CD4-positive, alpha-beta T cell treated with Interleukin-12 subunit alpha and Interleukin-12 subunit beta, for 1 hour (primary cell): ENCODE measurements at places on chromosomes 6 and 20.

- no peak for DNase-seq
These were observed 119.4 kb upstream of the ASF1A start for GRCh38 chr6:118774581-118774980.

DNA sequence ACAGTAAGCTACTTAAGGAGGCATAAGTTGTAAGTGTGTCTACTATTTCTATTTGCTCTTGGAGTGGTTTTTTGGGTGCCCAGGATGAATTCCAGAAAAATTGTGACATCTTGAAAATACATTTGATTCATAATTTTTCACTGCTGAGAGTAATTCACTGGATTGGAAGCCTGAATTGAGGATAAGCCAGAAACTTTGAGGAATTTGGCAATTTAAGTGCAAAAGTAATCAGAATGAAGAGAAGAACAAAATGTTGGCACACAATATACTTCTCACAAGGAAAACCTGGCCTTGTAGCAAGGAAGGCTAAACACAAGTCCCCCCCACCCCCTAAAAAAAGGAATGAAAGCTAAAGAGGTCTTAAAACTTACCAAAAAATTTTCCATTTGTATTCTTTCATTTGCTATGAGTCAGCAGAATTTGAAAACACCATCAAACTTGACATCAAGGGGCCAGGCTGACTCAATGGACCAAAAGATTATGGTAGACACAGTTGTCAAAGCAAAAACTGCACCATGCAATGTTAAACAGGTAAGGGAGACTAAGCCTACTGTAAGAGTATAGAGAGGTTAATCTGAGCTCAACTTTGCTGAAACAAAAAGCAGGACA, 840.0 kb downstream of the FRK start:
- DNase-seq, result no peak

DNA sequence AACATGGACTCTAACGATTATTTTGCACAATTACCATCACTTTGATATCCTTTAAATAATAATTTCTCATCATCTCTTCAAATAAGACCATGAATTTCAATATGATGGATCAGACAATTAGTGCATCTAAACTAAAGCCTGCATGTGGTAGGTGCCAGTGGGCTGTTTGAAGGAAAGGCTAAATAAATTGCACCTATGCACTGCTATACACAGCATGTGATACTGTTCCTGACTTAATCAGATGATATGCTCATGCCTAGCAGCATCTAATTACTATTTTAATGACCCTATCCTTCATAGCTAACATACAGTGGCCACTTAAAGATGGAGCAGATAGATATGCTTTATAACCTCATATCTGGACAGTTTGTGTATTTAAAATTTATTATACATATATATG, 731.6 kb upstream of the MANEA start:
- DNase-seq, result no peak

GRCh38 chr20:34566978-34567891, 8.7 kb downstream of the MAP1LC3A start:
- DNase-seq, result no peak

- no peak for DNase-seq
These were observed 99.3 kb downstream of the ERMARD start for GRCh38 chr6:169850746-169851145.

DNA sequence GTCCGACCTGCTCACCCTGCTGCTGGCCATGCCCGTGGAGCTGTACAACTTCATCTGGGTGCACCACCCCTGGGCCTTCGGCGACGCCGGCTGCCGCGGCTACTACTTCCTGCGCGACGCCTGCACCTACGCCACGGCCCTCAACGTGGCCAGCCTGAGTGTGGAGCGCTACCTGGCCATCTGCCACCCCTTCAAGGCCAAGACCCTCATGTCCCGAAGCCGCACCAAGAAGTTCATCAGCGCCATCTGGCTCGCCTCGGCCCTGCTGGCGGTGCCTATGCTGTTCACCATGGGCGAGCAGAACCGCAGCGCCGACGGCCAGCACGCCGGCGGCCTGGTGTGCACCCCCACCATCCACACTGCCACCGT, 885 bp downstream of the NTSR1 start:
- no peak for DNase-seq

GRCh38 chr6:169800668-169801395, 49.4 kb downstream of the ERMARD start:
- DNase-seq, result no peak

GRCh38 chr6:37698264-37699137, 818 bp upstream of the MDGA1 start:
- peak; percentile 72 for DNase-seq

- DNase-seq, result no peak
These were observed 93.6 kb downstream of the INSM1 start for GRCh38 chr20:20461551-20461950.

DNA sequence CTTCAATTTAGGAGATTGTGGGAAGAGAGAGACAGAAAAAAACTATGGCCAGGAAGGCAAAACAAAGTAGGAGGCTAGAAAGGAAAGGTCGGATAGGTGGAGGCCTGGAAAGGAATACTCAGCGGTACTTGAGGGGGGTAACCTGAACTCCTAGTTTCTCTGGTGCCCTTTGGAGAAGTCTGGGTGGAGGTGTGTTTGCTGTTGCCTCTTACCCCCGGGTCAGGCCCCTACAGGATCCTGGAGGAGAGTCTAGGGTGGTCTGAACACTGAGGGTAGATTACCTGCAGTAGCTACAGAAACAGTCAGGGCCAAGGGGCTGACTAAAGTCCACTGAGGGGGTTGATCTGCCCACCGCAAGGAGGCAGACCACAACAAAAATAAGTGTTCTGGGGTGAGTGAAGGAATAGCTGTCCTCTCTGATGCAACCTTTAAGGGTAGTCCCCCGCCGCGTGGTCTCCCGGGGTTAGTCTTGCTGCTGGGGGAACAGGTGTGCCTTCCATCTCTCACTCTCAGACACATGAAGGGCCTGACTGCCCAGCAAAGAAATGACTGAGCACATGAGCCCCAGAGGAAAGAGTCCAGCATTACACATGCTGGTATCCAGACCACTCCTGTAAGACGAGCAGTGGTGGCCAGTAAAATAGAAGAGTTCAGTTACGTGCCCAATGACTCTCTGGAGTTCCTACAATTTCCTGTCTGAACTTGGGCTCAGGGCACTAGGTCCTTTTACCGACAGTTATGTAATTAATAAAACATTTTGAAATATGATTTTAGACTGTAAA, 59.5 kb downstream of the MTHFD1L start:
- no peak for DNase-seq

DNA sequence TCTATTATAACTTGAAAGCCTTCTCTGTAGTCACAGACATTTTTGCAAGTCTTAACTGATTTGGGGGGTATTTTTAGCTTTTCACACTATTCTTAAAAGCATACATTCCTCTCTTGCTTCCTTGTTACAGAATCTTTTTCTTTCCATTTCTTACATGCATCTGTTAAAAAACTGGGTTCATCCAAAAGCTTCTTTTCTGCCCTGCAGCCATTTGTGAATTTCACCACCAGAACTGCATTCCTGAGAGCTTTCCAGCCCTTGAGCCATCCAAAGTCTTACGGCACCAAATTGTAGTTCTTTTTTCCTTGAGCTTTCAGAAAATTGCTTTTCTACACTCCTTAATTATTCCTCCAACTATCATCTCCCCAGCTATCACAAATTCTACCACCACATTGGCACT, 19.7 kb upstream of the GSTA4 start:
- DNase-seq, result no peak

DNA sequence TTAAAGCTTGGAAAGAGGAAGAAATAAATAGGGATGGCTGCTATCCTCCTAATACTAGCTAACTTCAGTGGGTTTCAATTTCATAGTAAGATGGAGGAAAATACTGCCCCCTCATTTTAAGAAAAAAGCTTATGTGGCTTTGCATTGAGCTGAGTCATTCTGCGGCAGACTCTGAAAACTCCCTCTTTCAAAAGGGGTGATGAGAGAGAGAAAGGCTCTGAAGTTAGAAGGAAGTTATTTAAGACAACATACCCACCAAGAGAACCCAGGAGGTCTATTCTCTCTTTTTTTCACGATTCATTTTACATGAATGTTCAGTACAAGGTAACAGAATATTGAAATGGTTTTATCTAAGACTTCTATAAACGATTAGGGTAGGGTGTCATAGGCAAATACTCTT, 4.5 kb downstream of the PRDM13 start:
- no peak for DNase-seq
